Fibroblast of the aortic adventitia (primary cell): ENCODE measurements at places on chromosomes 6 and 20. TPM values are rescaled to one million over a fixed set of nuclear protein-coding genes. Genes with fewer than 3 reads are reported as not detected.
A peak's percentile ranks its signal among the peaks of the same experiment; 100 is the strongest.

GRCh38 chr6:139373154-139373927, 1.1 kb downstream of the CITED2 start:
- DNase-seq = peak; percentile 60

- DNase-seq = no peak
Measured at GRCh38 chr6:155141512-155141911, 122.3 kb upstream of the CLDN20 start.

DNA sequence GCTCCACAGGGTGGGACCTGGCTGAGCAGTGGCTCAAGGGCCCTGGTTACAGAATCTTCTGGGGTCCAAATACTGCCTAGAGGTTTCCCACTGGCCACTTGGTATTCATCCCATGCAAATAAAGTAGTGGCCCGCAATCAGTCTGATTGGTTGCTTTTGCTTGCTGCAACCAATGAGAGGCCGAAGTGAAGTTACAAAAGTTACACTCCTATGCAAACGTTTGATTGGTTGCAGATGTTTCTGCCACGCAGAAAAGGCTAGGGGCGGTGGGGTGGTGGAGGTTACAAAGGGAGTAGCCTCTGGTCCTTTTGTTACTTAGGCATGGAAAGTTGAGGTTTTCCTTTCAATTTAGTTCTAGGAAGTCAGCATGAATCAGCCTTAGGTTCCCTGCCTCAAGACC, 3.6 kb upstream of the NHLRC1 start:
- peak; percentile 52 for DNase-seq

- no peak for DNase-seq
Measured at GRCh38 chr20:10077886-10078285, 43.1 kb downstream of the ANKEF1 start.

Gene BPI
- total RNA-seq = 1.4 TPM in 1 of 2 replicates, not detected in the other

DNA sequence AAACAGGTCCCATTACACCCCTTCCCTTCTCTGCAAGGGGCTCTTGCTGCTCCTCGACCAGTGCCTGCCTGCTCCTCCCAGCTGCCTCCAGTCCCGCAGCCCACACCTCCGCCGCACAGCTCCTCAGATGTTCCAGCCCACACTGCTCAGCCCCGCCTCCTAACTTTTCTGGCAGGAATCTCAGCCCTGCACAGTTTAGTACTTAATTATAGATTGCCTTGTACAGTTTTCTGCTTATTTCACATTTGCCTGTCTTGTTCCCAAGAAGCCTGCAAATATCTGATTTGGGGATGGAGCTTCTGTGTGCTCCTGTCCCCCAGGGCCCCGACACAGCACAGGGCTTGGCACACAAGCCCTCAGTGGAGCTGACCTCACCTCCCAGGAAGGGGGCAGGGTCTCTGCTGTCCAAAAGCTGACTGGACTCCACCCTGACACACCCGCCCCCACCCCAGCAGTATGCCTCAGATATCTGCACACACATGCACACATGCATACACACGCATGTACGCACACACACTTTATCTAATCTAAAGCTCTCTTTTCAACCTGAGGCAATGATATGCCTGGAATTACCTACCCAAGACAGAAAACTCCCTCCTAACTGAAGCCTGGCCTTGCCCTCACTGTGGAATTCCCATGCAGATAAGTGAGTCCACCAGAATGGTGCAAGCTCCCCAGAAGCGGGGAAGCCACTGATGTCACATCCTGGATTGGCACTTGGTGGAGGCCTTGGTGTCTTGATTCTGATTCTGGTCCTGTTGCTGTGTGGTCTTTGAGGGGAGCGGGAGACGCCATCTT, 1.2 kb upstream of the PNPLA1 start:
- peak; percentile 44 for DNase-seq

Gene ESR1
- 2.7 and 3.4 TPM in 2 replicates for total RNA-seq

GRCh38 chr6:169296622-169297021, 43.0 kb upstream of the THBS2 start:
- no peak for DNase-seq

- DNase-seq = no peak
Measured at GRCh38 chr20:47765691-47766594, 19.3 kb downstream of the SULF2 start.

GRCh38 chr6:135496800-135497411, 634 bp downstream of the AHI1 start:
- DNase-seq = peak; percentile 14

Gene HLA-DMB
- total RNA-seq = 0.09 TPM in 1 of 2 replicates, not detected in the other

GRCh38 chr6:3309391-3310050, 50.8 kb downstream of the PSMG4 start:
- no peak for DNase-seq

Gene ZNF334
- 0.63 and 14.0 TPM in 2 replicates for total RNA-seq

DNA sequence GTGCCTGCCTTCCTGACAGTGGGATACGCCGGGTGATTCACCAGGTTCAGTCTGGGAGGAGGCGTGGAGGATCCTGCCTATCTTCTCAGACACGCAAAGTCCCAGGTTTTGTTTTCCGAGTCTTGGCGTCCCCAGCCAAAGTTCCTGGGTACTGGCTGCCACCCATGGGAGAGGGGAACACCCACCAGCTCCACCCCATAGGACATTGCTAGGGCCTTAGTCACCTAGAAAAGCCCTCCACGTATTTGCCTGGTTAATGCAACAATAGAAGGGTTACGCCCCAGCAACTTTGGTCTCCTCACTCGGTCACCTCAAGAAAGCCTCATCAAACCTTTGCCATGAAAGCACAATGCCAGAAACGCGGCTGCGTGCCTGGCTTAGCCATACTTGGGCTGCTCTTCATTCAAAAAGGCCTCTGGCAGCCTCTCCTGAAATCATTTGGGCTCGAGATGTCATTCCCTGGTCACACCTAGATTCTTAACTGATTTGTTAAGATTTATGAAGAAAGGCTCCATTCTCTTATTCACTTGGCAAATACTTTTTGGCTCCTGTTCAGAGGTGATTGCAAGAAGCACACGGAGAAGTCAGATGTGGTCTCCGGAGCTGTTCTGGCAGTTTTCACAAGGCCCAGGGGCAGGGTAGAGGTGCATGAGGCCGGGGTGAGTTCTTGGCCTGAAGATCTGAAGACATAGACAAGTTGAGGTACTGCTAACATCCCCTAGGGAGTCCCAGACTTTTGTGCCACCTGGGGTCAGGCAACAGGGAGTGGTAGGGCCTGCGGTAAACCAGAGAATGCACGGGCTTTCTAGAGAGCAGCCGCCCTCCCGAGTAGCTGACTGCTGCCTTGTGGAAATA, 35.5 kb upstream of the ZNF133 start:
- DNase-seq = peak; percentile 35

DNA sequence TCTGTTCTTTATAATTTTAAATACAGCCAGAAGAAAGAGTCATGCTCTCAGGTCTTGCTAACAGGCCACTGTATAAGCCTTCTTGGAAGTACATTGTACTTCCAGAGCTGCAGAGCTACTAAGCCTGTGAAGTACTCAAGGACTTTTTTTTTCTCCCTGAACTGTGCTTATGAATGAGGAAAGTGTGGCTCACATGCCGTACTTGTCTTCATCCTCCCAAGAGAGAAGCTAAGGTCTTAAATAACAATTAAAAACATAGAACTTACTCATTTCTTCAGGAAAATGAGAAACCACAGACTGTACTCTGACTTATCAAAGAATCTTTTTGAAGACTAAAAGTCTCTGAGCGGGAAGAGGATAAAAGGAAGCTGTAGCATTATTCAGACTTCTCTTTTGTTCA, 218.3 kb downstream of the HTR1B start:
- no peak for DNase-seq

DNA sequence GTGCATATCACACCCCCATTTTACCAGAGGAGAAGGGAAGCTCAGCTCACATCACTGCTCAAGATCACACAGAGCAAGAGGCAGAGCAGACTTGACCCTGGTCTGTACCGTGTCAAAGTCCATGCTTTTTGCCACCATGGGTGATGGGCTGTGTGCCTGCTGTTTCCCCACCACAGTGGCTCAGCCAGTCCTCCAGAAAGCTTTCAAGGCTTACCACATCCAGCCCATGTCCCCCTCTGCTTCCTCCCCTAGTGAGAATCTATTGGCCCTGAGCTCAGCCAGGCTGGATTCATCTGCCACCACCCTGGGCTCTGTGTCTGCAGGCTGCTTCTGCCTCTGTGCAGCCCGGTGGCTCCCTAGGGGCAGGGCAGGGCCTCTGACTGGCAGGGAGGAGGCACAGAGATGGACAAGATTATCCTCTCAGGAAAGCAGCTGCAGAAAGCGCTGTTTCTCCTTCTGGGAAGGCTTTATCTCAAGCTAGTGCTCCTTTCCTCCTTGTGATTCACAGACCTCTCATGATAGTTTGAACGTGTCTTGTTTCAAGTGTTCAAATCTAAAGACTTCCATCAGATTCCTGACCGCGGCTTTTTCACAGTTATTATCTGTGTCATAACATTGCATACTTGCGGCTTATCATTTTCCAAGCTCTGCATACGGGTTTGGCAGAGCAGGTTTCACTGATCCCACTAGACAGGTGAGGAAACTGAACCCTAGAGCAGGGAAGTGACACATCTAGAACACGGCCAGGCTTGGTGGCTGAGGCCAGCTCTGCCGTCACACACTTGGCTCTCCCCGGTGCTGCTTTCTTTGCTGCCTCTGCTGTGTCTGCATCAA, 37.4 kb downstream of the VEGFA start:
- DNase-seq = peak; percentile 25

Gene MACROD2
- 1.3 and 16.4 TPM in 2 replicates for total RNA-seq

Gene POU5F1
- total RNA-seq = not detected in 2 replicates

Gene HLA-DRB5
- not detected in 2 replicates for total RNA-seq

DNA sequence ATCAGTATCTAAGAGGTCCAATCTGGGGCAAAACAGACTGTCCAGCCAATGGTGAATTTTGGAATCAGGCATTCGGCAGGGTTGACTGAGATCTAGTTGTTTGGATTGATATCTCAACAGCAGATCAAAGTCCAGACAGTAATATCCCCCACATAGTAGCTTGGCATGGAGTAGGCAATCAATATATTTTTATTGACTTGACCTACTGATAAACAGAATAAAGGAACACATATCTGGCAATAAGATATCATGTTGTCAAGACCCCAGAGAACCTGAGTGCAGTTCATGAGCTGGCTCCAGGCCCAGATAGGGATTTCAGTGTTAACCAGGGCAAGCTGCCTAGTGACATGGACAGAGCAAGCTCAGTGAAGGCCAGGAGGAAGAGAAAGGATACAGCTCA, 34.4 kb downstream of the TNFAIP3 start:
- no peak for DNase-seq

Gene C20orf204
- 1.6 and 2.1 TPM in 2 replicates for total RNA-seq

Gene CFB
- 32.9 and 39.1 TPM in 2 replicates for total RNA-seq

DNA sequence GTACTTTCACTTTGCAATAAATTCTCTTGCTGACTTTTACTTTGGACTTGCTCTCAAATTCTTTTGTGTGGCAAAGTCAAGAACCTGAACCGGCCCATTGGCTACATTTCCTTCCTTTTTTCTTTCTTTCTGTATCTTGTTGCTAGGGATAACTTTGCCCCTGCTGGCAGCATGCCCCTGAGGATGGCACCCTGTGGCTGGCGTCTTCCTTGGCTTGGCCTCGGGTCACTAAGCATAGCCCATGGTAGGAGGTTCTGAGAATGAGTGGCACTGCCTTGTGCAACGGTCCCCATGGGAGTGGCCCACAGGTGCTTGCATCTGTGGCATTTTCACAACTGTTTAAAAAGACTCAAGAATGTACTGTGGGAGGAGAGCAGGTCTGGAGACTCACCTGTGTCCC, 14.0 kb upstream of the HLA-F start:
- DNase-seq = no peak

Gene WFDC10B
- total RNA-seq = not detected in 2 replicates

DNA sequence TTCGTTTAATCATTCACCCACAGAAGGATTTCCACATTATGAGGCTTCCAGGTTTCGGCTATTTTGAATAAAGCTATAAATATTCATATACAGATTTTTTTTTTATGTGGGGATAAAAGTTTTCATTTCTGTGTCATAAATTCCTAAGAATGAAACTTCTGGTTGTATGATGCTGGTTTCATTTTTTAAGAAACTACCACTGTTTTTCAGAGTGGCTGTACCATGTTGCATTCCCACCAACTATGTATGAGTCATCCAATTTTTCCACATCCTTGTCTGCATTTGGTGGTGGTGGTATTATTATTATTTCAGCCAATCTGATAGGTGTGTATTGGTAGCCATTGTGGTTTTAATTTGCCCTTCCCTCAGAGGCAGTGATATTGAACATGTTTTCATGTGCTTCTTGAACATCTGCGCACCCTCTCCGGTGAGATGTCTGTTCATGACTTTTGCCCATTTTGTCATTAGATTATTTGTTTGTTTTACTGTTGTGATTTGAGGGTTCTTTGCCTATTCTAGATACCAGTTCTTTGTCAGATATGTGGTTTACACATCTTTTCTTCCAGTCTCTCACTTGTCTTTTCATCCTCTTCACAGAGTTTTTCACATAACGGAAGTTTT, 75.5 kb downstream of the DOK5 start:
- peak; percentile 40 for DNase-seq

DNA sequence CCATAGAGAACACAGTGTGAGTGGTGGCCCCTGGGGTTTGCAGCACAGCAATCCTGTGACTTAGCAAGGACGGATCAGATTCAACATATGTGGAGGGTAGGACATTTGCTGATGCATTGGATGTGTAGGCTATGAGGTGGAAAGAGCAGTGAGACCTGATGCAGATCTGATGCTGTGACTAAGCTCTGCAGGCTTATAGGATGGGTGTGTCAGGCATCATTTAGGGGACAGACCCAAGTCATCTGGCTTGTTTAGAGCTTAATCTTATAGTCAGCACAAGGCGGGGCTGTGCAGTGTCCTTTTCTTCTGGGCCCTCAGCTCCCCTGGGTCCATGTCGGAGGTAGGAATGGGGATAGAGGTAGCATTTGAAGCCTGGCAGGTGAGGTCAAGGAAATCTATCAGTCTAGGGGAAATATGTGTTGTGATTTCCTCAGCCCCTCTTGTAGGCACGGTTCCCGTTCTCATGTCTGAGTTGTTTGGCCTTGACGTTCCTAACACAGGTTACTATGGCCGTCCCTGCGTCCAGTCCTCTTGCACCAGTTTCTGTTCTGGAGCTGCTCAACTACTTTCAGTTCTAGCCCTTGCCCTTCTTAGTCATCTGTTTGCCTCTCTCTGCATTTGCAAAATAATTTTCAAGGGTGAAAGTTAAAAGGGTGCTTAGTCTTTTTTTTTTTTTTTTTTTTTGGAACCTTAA, 15.6 kb upstream of the MAPRE1 start:
- DNase-seq = no peak

- DNase-seq = no peak
Measured at GRCh38 chr20:40657526-40657925, 31.5 kb downstream of the MAFB start.

DNA sequence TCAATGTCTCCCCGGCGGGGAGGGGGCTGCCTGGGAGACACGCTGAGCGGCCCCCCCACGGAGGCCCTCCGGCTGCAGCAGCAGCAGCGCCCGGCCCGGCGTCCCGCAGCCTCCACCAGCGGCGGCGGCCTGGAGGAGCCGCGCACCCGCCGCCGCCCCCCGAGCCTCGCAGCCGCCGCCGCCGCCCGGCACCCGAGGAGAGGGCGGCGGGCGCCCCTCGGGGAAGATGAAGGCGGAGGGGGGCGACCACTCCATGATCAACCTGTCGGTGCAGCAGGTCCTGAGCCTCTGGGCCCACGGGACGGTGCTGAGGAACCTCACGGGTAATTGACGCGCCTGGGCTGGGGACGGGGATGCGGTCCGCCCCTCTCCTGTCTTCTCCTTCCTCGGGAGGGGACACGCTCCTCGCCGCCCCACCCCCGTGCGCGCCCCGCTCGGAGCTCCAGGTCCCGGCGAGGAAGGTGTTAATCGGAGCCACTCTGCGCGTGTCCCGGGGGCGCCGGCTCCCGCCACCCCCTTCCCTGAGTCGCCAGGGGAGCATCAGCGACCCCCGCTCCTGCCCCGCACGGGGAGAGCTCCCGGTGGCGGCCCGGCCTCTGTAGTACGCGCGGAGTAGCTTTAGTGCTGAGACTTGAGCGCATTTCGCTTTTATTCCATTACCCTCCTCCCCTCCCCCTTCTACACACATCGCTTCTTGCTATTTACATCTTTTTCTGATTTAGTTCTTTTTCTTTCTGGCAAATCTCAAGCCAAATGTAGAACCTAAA, 686 bp downstream of the TMEM170B start:
- DNase-seq = no peak
